ENCODE measurements at places on chromosomes 5 and 9.

GRCh38 chr5:154971501-154971900 is 30.6 kb downstream of the MRPL22 start:
- DNase-seq, result no peak

DNA sequence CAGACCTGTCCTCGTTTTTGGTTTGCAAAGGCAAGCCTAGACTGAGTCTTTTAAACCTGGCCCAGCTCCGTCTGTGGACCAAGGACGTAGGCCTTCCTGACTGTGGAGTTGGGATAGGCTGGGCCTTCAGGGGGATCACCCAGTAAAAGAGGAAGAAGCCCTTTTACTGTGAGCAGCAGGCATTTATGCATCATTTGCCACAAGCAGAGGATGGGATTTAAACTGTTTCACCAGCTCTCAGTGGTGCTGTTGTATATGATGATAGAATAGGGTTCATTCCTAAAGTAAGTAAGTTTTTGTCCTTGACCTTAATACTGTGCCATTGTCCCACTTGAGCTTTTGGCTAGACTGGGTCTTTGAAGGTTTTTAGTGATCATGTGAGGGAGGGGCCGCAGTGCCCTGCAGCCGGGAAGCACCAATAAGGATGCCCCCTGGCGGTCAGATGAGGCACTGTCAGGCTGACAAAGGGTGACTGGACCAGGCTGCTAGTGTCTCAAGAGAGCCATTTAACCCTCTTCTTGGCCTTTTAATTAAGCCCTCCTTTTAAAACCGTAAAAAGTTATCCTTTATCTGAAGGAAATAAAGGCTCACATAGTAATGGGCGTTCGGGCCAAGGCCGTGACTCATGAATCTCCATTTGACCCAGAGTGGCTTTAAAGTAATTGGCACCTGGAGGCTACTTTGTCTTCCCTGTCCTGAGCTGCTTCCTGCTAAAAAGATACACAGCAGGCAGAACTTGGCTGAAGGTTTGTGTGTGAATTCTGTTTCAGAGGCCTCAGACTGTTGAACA is 74.0 kb downstream of the UBAP1 start:
- DNase-seq, result no peak

GRCh38 chr9:85224301-85224700 is 517.5 kb downstream of the AGTPBP1 start:
- no peak for DNase-seq

GRCh38 chr5:93336330-93337110 is 244.5 kb downstream of the NR2F1-AS1 start:
- no peak for DNase-seq

DNA sequence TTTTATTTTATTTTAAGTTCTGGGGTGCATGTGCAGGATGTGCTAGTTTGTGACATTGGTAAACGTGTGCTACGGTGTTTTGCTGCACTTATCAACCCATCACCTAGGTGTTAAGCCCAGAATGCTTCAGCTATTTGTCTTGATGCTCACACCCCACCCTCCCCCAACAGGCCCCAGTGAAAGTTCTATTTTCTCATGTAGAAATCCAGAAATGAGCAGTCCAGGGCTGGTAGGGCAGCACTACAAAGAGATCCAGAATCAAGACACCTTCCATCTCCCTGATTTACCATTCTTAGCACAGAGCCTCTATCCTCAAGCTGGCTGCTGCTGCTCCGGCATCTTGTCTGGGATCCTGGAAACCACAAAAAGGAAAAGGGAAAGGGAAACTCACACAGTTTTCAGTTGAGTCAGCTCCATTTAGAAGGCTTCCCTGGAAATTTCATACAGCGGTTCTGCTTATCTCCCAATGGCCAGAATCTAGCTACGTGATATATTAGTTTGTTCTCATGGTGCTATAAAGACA is 85.4 kb upstream of the SMARCA2 start:
- no peak for DNase-seq

DNA sequence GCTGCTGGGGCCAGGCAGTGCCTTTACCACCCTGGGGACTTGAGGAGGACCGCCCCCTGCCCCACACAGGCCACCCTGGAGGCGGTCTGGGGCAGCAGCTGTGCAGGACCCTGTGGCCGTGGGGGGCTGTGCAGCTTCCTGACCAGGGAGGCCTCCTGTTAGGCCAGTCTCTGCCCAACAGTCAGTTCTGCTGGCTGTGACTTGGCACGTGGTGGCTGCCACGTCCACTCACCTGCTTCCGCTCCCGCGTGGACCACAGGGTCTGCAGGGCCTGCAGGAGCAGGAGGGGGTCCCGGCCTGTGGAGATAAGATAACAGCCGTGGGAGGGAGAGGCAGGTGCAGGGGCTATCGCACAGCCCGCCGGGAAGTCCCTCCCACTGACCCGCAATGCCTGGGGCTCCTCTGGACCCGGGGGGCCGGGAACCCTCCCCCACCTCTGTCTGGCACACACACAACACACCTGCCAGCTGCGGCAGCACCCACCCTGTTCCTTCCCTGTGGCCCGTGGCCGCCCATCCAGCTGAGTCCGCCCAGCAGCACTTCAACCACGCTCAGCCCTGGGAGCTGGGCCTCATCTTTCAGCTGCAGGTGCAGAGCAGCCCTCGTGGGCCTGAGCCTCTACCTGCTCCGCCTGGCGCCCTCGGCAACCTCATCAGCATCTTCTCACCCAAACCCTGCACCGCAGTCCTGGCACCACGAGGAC is 39.7 kb downstream of the EXD3 start:
- DNase-seq, result no peak

- DNase-seq, result no peak
Measured at GRCh38 chr9:88889386-88889785, 101.9 kb upstream of the S1PR3 start.

DNA sequence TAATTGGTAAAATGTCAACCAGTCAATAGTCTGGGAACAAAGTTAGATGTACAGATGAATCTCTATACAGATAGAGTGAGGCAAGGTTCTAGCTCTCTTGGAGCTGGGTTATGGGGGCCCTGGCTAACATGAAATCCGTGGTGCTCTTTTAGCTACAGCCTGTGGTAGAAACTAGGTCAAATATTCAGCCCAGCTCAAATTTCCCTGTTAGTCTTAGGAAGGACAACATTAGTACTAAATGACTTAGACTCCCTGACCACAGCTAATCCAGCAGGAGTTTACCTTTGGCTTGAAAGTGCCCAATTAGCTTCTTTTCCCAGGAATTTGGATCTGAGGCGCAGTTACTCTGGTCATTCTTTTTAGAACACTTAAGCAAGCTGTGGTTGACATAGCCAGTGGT is 170.5 kb downstream of the DMRTA1 start:
- DNase-seq, result no peak

GRCh38 chr5:151427258-151427657 is 20.1 kb upstream of the SLC36A1 start:
- no peak for DNase-seq

- no peak for DNase-seq
Measured at GRCh38 chr9:3857091-3857490, 331.3 kb upstream of the RFX3 start.

DNA sequence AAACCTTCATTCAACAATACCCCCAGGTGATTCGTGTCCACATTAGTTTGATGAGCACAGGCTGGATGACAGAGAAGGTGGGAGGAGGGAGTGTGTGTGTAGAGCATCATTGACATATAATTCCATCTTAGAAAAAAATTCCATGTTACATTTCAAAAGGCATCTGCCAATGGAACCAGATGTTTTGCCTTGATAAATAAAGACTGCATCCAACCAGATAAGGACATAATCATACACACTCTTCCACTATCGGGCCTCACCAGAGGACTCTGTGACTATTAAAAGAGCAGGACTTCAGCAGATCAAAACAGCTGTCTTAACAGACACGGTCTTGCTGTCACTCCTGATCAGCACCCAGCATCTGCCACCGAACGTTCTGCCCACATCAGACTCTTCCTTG is 96.4 kb upstream of the SPIN1 start:
- DNase-seq, result no peak

DNA sequence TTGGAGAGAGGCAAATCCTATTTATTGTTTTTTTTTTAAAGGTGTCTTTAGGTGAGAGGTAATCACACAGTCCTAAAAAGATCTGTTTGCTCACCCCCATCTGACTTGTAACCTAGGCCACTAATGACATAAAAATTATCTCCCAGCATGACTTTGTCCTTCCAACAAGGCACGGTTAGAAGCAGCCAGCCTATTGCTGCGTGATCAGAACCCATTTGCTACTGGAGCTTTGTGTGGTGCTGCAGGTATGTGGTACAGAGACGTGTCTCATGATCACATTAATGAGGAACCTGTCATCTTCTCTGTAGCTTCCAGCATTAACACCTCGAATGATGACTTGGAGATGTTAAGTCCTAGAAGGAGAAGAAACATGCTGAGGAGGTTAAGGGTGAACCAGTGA is 555.8 kb upstream of the TLE4 start:
- DNase-seq, result no peak

DNA sequence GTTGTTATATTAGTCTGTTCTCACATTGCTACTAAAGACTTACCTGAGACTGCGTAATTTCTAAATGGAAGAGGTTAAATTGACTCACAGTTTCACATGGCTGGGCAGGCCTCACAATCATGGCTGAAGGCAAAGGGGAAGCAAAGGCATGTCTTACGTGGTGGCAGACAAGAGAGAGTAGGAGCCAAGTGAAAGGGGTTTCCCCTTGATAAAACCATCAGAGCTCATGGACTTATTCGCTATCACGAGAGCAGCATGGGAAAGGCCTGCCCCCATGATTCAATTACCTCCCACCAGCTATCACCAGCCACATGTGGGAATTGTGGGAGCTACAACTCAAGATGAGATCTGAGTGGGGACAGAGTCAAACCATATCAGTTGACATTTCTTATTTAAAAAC is 374.5 kb upstream of the RORB start:
- DNase-seq, result no peak

DNA sequence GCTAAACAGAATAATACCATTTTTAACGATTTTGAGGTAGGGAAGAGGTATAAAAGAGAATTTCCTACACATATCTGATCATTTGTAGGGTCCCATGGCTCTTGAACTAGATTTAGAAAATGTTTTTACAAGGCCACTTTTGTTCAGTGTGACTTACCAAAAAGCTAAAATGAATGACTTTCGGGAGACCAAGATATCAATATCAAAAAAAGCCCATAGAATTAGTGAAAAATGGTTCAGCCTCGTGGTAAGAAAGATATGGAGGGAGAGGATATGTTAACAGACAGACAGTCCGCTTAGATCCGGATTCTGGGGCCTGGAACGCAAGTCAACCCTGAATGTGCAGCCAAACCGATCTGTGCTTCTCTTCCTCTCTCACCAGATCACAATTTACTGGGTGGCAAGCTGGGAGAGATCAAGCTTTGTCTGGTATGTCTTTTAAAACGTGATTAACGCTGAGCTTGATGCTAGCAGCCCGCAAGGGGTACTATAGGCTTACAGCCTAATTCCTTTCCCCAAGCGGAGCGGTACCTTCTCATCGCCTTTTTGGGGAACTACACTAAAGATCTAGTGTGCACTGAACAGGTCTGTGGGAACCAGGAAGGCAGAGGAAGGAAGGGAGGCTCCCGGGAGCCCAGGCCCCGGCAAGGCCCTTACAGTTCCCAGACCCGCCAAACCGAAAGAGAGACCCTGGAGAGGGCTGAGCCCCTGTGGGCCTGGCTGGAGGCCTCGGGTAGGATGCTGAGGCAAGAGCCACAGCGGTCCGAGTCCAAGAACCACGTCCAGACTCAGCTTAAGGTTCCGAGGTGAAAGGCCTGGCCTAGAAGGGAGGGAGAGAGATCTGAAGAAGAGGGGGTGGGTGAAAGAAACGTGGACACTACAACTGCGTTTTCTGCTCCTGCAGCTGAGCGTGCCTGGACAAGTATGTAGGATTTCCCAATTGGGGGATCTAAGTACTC is 2.9 kb downstream of the NR2F1-AS1 start:
- DNase-seq, result no peak

- no peak for DNase-seq
Measured at GRCh38 chr5:1885868-1886845, 3.4 kb upstream of the IRX4 start.

- DNase-seq, result no peak
Measured at GRCh38 chr5:177598477-177598876, 1.5 kb upstream of the B4GALT7 start.

- DNase-seq, result no peak
Measured at GRCh38 chr9:101037430-101037829, 8.9 kb downstream of the PLPPR1 start.

DNA sequence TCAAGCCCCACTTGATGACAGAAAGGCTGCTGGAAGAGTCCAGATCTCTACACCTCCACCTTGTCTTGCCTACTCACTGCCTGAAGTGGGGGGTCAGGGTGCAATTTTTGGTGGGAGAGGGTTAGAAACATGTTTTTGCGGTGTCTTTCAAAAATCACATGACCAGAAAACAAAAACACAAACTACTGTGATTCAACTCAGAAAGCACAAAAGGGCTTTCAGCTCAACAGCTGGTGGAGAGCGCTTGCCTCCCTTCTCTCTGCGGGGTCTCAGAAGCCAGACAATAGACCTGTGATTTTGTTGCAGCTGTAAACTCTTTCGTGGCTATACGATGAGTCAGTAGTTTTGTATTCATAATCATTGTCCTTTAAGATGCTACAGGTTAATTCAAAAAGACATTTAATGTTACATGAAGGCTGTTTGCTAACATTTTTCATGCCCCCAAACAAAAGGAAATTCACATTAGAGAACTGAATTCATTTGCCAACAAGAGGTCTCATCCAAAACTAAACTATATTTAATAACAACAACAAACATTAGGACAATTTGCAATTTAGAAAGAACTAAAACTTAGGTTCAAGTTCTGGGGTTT is 172.6 kb upstream of the RAI14 start:
- DNase-seq, result no peak

- DNase-seq, result no peak
Measured at GRCh38 chr9:2066312-2067273, 51.4 kb downstream of the SMARCA2 start.

DNA sequence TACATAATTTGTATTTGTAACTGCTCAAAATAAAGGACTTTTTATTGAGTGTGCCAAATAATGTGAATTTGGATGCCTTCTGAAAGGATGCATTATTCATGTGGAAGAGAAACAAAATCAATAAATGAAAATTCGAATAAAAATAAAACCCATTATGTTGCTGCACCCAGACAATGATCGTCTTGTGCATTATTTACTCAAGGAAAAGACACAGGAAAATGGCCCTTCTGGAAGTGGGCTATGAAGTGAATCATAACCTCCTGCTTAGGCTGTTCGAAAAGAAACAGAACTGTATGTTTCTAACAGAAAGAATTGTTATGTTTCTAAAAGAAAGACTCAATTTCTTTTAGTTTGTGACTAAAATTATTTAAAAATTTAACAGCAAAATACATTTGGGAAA is 168.9 kb upstream of the NFIB start:
- no peak for DNase-seq

GRCh38 chr5:14481349-14481748 is 100.2 kb upstream of the OTULINL start:
- no peak for DNase-seq

GRCh38 chr5:14331386-14331781 is 188.2 kb downstream of the TRIO start:
- DNase-seq, result peak; percentile 20

Data from SK-N-MC (cell line).